ENCODE measurements at places on chromosomes 5 and 9. TPM values are rescaled to one million over a fixed set of nuclear protein-coding genes. Genes with fewer than 3 reads are reported as not detected.

- DNase-seq, result no peak
Observed at GRCh38 chr5:169637549-169638121, 560 bp downstream of the DOCK2 start.

- no peak for DNase-seq
Observed at GRCh38 chr9:20526500-20527319, 95.6 kb downstream of the MLLT3 start.

- DNase-seq, result no peak
Observed at GRCh38 chr5:9838916-9839315, 208.8 kb upstream of the TAS2R1 start.

- DNase-seq, result no peak
Observed at GRCh38 chr5:89582768-89583339, 699.9 kb upstream of the MEF2C start.

DNA sequence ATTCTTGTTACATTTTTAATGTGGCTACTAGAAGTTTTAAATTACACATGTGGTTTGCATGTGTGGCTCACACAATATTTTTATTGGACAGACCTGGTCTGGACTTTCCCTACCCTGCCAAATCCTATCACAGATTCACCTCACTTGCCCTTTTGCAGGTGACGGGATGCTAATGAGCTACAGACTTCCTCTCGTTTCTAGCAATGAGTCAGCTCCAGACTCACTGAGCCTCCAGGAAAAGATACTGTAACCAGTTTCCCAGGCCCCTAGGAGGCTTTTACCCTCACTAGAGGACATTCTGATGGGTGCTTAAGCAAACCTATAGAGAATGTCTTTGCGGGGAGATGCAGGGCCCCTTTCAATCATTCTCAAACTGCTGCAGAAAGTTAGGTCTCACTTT lies 135.4 kb downstream of the WDR41 start:
- DNase-seq, result no peak

- peak; percentile 57 for DNase-seq
Observed at GRCh38 chr5:142717582-142718215, 31.8 kb upstream of the FGF1 start.

DNA sequence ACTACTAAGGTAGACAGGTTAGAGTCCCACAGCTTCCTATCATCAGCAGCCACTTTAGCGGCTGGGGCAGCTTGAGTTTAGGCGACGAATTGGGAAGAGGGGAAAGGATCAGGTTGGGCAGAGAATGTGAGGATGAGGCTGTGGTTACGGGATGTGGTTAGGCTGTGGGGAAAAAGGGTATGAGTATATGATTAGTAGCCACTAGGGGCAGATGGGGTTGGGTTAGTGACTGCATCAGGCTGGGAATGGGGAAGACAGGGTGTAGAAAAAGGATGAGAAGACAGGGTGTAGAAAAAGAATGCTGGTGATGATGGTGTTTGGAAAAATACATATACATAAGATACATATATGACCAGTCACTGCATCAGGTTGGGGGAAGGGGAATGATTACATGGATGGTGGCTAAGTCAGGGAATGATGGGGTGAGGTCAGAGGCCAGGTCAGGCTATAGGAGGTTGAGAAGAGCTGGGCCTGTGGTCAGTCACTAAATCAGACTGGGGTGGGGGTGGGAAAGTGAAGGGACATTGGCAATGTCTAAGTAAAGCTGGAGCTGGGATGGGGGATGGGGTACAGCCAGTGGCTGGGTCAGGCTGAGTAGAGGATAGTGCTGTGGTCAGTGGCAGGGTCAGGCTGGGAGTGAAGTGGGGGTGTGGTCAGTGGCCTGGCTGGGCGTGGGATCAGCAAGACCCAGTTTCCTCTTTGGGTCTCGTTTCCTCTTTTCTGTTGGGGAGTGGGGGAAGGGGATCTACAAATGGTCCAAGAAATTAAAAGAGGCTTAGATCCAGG lies 2.1 kb downstream of the TLN1 start:
- peak; percentile 56 for DNase-seq

Gene CYLC2
- not detected for total RNA-seq

DNA sequence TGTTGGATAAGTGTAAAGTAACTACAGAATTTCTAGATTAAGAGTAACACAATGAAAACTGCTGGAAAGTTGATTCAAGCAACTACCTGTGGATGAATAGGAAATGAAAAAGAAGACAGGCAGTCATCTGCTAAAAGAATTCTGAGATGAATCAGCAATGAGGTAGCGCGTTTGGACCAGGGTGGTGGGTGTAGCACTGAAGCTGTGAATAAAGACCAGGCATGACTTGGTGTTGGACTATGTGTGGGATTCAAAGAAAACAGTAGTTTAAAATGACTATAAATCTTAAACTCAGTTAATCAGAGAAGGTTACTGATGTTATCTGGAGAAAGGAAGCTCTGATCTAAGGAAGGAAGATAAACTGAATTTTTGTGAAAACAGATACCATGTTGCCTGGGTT lies 159.8 kb downstream of the FBN2 start:
- DNase-seq, result no peak

GRCh38 chr9:134914501-134914834 lies 3.2 kb downstream of the FCN1 start:
- no peak for DNase-seq

Gene ZNF354C
- total RNA-seq, result 4.8 TPM

Gene DMRT3
- not detected for total RNA-seq

DNA sequence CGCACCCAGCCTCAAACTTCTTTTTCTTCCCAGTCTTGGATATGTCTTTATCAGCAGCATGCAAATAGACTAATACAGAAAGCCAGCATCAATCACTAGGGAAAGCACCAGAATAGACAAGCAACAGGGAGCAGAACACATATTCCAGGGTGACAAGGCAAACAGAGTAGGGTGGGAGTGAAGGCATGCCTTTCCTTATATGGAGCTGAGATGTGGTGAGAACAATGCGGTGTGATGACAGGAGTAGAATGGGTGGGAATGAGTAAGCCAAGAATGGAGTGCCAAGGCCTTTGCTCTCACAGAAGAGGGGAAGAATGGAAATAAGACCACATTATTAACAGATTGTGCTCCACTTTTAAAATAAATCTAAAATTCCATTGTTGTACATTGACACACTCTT lies 115.6 kb downstream of the CETN3 start:
- peak; percentile 43 for DNase-seq

GRCh38 chr9:13589034-13589737 lies 309.7 kb upstream of the MPDZ start:
- no peak for DNase-seq

DNA sequence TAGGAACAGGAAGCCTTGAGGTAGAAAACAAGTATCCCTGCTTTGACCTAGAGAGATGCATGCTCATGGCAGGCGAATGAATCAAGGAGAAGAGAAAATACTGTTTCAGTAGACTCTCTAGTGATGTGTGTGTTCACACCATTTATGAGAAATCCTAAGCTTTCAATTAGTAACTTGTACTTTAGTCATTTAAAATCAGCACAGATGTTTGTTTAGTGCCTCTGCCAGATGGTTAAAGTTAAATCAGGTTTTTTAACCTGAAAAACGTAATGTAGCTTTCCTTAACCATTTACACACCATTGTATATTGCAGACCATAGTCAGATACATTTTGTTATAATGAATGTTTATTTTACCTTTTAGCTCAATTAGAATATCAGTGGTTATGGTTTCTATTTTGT lies 5.0 kb downstream of the TJP2 start:
- DNase-seq, result no peak

GRCh38 chr5:119398727-119399466 lies 43.1 kb downstream of the TNFAIP8 start:
- DNase-seq, result no peak

DNA sequence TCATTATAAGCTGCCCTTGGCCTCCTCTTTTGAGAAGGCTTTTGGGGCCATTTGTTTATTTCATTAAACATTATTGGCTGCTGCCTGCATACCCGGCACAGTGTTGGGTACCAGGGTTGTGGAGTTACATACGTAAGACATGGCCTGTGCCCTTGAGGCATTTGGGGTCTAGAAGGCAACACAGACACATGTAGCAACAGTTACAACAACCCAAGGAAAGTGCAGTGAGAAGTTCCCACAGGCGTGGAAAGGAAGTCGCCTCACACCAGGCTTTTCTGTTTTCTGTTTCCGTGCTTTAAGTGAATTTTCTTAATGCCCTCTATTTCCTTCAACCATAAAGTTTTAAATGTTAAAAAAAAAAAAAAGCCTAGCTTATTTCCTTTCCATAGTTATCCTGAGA lies 47.4 kb downstream of the GALNT10 start:
- DNase-seq, result no peak

GRCh38 chr9:136172412-136173079 lies 32.4 kb downstream of the LHX3 start:
- peak; percentile 71 for DNase-seq

GRCh38 chr9:110029429-110029955 lies 178.5 kb downstream of the C9orf152 start:
- no peak for DNase-seq

- DNase-seq, result no peak
Observed at GRCh38 chr5:118776755-118777154, 211.6 kb downstream of the DTWD2 start.

Gene GRPEL2
- total RNA-seq, result 47.3 TPM

DNA sequence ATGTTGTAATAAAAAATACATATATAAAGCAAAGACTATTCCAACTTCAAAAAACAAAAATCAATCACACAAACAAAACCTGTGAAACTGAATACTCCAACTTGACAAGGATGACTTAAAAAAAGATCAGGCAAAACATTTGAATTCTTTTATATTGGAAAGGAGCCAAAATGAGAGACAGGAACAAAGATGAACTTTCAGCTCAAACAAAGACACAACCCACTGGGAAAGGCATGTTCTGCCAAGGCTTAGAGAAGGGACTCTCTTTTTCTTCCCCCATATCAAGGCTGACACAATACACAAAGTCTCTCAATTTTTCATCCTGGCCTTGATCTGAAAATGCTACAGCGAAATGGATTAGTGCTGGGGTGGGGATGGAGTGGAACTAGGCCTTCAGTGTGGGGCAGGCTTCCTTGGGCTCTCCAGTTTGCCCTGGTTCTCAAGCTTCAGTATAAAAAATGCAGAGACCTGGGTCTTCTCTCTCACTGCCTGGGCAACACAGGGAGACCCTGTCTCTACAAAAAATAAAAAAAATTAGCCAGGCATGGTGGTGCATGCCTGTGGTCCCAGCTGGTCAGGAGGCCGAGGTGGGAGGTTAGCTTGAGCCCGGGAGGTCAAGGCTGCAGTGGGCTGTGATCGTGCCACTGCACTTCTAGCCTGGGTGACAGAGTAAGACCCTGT lies 11.6 kb upstream of the FAM169A start:
- no peak for DNase-seq

DNA sequence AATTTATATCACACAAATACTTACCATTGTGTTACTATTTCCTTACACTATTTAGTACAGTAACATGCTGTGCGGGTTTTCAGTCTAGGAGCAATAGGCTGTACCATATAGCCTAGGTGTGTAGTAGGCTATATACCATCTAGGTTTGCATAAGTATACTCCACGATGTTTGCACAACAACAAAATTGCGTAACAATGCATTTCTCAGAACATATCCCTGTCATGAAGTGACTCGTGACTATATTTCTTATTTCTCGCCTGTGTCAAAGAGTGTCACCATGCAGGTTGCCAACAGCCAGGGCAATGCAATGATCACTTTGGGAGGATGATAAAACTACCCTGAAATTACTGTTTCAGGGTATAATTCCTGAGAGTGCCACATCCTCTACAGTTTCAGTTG lies 65.6 kb upstream of the CD180 start:
- no peak for DNase-seq

Gene SOX30
- 0.13 TPM for total RNA-seq

Gene EQTN
- total RNA-seq, result not detected

GRCh38 chr9:84620338-84620737 lies 49.2 kb upstream of the NTRK2 start:
- DNase-seq, result no peak

DNA sequence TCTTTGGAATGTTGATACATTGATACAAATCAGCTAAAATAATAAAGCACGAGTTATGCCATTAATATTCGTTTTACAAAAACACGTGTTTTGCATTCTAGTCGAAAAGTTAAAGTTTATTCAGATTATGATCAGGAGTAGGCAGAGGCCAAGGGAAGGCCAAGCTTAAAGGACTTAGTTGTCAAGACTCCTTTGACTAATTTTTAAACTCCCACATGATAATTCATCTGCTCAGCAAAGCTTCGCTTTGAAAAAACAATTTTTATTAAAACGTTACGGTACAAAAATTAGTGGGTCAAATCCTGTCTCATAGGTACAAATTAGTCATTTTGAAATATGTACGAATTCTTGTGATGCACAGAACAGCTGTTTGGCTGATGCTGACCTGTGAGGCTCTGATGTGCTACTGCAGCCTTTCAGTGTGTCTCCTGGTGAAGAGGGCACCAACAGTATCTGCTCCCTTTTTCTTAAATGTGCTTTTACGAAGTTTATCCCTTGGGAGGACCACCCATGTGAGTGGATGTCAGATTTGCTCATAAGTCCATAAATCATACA lies 23.0 kb upstream of the NR3C1 start:
- DNase-seq, result no peak

DNA sequence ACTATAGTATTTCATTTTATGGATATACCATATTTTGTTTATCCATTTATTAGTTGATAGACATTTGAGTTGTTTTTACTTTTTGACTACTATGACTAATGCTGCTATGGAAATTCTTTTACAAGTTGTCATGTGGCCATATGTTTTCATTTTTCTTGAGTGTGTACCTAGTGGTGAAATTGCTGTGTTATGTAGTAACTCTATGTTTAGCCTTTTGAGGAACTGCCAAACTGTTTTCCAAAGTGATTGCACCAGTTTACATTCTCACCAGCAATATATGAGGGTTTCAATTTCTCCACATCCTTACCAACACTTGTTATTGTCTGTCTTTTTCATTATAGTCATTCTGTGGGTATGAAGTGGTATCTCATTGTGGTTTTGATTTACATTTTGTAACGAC lies 75.4 kb downstream of the GRIA1 start:
- DNase-seq, result no peak

DNA sequence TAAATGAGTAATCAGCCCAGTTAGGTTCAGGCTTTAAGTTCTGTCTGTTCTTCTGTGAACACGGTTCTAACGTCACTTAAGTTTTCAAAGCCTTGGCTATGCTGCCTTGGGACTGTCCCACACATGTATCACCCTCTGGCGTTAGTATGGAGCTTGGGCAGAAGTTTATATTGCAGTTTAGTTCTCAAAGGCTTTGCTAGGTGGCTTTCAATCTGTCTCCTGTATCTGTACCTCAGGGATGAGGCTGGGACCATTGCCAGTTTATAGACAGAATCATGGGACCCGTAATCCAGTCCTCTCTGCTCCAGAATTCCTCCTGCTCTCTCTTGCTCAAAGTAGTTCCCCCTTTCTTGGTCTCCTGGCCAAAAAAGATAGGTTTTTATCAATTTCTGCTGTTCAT lies 12.1 kb downstream of the C9orf40 start:
- DNase-seq, result no peak

GRCh38 chr9:129500161-129500862 lies 120.6 kb downstream of the C9orf50 start:
- DNase-seq, result no peak
